ENCODE measurements at places on chromosomes 12 and 14. TPM values are rescaled to one million over a fixed set of nuclear protein-coding genes. Genes with fewer than 3 reads are reported as not detected.
A peak's percentile ranks its signal among the peaks of the same experiment; 100 is the strongest.

GRCh38 chr12:68178774-68179439 is 19.4 kb upstream of the IFNG start:
- H3K4me1 ChIP-seq: no peaks in the 10 kb centered on the region
- no peak overlapping the region for H3K27ac ChIP-seq
- no peaks in the 10 kb centered on the region for H3K36me3 ChIP-seq
- DNase-seq: no peak
- no peak overlapping the region for H3K4me3 ChIP-seq
- H3K27me3 ChIP-seq: no peaks in the 10 kb centered on the region

DNA sequence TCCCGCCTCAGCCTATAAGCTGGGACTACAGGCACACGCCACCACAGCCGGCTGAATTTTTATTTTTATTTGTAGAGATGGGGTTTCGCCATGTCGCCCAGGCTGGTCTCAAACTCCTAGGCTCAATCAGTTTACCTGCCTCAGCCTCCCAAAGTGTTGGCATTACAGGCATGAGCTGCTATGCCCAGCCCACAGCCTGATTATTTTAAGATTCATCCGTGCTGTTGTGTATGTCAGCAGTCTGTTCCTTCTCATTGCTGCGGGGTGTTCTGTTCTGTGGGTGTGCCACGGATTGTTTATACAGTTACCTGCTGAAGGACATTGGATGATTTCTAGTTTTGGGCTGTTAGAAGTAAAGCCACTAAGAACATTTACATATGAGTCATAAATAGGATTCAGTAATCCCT is 9.6 kb upstream of the EP400 start:
- no peaks in the 10 kb centered on the region for H3K27me3 ChIP-seq
- no peak for DNase-seq
- H3K4me3 ChIP-seq: no peak overlapping the region
- H3K4me1 ChIP-seq: no peaks in the 10 kb centered on the region
- H3K27ac ChIP-seq: no peak overlapping the region

Gene PIWIL1
- not detected for total RNA-seq

- no peak for DNase-seq
- no peak overlapping the region for H3K4me3 ChIP-seq
- H3K36me3 ChIP-seq: no peaks in the 10 kb centered on the region
- no peaks in the 10 kb centered on the region for H3K27me3 ChIP-seq
These were observed 49.4 kb downstream of the ABCC9 start for GRCh38 chr12:21891751-21892217.

Gene YARS2
- total RNA-seq: 36.6 TPM

- DNase-seq: peak; percentile 50
- H3K4me1 ChIP-seq: no peaks in the 10 kb centered on the region
- no peak overlapping the region for H3K4me3 ChIP-seq
- no peaks in the 10 kb centered on the region for H3K27me3 ChIP-seq
- H3K36me3 ChIP-seq: no peaks in the 10 kb centered on the region
These were observed 22.6 kb upstream of the BMP4 start for GRCh38 chr14:53979113-53979681.

DNA sequence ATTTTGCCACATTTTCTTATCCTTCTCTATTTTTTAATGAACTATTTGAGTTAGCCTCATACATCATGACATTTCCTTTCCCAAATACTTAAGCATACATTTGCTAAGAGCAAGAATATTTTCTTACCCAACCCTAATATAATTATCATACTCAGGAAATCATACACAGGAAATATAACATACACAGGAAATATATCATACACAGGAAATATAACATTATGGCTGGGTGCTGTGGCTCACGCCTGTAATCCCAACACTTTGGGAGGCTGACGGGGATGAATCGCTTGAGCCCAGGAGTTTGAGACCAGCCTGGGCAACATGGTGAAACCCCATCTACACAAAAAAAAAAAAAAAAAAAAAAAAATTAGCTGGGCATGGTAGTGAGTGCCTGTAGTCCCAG is 4.9 kb downstream of the NCKAP1L start:
- no peak overlapping the region for H3K27ac ChIP-seq
- DNase-seq: no peak
- H3K4me1 ChIP-seq: no peaks in the 10 kb centered on the region
- no peaks in the 10 kb centered on the region for H3K36me3 ChIP-seq
- H3K4me3 ChIP-seq: no peak overlapping the region

Gene APOF
- not detected for total RNA-seq

Gene RAD9B
- 1.6 TPM for total RNA-seq

Gene SOAT2
- 0.79 TPM for total RNA-seq
